ENCODE measurements at places on chromosomes 3 and 15. TPM values are rescaled to one million over a fixed set of nuclear protein-coding genes. Genes with fewer than 3 reads are reported as not detected.

Gene CFAP92
- 1.2 TPM for polyA plus RNA-seq

Gene ZNF445
- 19.1 TPM for polyA plus RNA-seq

DNA sequence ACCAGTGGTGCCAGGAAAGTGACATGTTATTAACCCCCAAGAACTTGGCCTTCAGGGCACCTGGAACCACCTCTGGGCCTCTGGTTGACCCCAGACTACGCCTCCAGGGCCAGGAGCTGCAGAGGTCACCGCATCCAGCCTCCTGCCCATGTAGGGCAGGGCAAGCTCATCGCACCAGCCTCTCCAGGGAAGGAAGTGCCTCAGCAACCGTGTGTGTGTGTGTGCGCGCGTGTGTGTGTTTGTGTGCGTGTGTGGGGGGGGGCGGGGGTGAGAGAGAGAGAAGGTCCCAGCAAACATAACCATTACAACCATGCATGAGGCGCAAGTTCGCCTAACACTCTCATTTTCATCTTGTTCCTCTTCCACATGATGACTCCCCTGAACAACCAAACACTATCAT, 31.8 kb downstream of the RAB6B start:
- DNase-seq, result no peak

- no peak for DNase-seq
Observed at GRCh38 chr15:98728082-98728810, 79.9 kb downstream of the IGF1R start.

Gene STAC
- polyA plus RNA-seq, result 6.6 TPM

DNA sequence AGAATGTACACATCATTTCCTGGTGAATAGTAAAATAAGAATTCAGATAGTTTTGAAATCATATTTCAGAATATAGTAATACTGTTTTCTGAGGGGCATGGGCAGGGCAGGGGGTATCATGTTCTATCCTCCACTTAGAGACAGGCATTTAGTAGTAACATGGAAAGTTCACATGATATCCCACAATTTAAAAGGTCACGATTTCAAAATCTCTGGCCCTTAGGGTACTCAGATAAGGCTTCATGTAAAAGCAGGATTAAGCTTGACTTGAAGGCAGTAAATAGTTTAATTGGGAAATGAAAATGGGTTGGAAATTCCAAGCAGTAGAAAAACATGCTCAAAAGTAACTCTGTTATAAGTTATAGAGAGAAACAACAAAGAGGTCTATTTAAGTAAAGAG, 353.2 kb upstream of the AGTR1 start:
- DNase-seq, result no peak

Gene SNTN
- polyA plus RNA-seq, result not detected

GRCh38 chr15:90191794-90192509, 9.2 kb upstream of the SEMA4B start:
- DNase-seq, result no peak

GRCh38 chr3:71846185-71846584, 61.2 kb upstream of the PROK2 start:
- DNase-seq, result no peak

Gene SHQ1
- 25.3 TPM for polyA plus RNA-seq

DNA sequence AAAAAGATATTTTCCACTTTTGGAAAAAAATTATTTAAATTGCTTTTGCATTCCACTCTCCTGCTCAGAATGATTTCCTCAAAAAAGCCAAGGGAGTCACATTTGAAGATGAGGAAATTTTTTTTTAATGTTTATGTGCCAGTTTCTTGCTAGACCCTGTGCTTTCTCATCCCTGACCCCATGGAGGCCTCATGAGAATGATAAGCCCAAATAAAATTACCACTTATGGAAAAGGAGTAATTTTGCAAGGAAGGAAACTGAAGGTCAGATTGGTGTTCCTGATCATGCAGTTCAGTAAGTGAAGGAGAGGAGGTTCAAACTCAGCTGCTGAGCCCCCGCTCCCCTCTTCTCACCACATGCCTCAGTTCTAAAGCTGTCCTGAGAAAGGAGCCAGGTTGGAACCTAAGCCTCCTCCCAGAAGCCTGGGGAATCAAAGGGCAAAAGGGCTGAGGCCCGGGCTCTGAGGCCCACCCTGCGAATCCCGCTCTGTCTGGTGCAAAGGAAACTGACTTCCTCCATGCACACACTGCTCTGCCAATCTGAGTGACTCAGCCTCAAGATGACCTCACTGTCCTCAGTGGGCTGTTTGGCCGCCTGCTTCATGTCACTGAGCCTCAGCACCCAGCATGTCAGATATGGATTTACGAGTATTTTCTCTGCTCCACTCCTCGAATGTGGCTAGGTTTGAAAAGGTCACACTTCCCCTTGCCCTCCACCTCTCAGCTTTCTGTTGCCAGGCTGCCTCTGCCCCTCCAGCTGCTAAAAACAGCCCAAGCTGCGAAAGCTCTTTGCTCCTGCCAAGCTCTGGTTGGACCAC, 56.9 kb upstream of the FLNB start:
- DNase-seq, result no peak

All from right renal cortex interstitium (tissue), 3 donors.